ENCODE measurements at places on chromosomes 6 and 20.

- no peak for DNase-seq
These were observed 64.4 kb downstream of the TMEM242 start for GRCh38 chr6:157258878-157259277.

DNA sequence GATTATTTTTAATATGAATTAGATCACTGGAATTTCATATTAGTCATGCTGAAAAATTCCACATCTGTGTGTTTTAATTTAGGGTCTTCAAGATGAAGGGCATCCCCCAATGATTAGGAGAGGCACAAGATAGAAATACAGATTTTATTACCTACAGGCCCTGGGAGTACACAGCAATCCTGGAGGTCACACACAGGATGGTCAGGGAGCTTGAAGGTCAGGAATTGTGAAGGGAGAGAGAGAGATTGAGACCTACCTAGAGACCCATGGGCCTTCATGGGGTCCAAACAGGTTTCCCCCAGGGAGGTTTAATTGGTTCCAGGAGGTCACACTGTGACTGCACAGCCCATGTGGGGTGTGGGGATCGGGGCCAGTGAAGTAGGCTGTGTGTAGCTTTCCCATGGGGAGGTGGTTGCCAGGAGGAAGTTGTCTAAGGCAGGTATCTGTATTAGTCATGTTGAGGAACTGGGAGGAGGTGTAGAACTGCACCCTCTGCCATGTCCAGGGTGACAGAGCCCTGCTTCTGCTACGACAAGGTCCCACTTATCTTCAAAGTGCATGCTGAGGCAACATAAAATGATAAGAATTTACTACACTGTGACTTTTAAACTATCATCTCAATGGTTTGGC lies 18.3 kb downstream of the SNX9 start:
- DNase-seq = no peak

- no peak for DNase-seq
These were observed 131.9 kb upstream of the BACH2 start for GRCh38 chr6:90428514-90428913.

GRCh38 chr6:167275436-167275835 lies 15.7 kb upstream of the UNC93A start:
- DNase-seq = no peak

DNA sequence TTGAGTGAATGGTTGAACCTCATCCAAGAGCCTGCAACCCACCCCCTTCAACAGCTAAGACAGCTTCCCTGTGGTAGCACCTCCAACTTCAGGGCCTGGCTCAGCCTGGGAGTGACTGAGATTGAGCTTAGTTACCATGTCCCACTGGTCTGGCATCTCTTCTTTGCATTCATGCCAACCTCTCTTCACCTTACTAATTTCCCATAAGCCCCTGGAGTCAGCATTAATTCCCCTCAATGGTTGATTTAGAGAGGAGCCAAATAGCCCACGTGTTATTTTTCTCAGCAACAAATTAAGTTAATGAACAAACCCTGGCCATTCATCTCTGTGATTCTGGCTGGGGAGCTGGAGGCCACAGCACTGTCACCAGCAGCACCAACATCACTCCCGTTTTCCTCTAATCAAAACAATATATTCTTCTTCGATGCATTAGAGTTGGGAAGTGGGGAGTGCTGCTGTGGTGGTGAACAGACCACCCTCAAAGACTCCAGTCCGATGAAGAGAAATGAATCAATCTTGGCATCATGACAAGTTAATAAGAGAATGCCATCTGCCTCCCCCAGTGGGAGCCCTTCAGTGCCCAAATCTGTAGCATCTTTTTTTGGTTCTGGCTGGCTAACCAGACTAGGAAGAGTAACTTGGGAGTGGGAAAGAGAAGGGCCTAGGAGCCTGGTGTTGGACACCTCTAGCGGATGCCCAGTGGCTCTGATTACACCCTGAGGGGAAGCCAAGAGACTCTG lies 316.9 kb upstream of the RNF24 start:
- DNase-seq = no peak

DNA sequence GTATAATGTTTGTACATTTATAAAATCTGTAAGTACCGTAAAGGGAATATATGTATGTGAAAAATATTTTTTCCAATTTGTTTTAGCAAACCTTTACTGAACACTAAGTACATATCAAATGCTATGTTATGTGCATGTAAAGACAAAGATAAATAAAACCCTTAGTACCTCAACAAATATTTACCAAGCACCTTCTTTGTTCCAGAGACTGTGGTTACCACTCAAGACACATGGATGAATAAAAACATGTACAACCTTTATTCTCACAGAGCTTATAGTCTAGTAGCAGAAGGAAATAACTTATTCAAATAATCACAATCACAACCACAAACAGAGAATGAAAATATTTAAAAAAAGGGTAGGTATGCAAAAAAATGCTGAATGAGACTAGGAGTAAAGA lies 17.5 kb downstream of the TMX4 start:
- no peak for DNase-seq

DNA sequence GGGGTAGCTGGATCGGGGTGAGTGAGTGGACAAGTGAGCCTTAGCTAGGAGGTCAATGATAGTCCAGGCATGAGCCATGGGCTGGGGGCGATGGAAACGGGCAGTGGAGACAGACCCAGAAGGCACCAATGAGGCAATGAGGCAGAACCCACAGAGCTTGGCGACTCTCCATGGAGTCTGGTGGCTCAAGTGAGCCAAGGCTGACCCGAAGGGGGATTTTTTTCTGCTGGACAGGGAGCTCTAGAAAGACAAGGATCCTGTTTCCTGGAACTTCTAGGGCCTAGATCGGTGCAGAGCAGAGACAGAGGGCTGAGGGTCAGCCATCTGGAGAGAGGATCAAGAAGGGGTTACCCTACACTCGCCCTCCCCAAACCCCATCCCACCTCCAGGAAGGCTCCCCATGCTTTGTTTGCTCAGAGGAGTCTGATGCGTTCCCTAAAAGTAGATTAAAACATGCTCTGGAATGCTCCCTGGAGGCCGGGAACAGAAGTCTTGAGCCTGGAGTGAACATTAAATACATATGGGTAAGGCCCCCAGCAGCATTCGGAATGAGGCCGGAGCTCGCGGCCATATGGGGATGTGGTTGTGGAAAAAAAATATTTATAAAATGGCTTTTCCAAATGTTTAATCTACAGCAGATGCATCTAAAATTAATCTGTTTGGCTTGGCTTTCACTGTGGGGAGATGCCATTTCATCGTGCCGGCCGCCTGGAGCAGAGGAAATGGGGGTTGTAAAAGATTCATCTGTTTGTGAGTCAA lies 237.8 kb upstream of the PMEPA1 start:
- DNase-seq = peak; percentile 86

- DNase-seq = no peak
These were observed 91.7 kb upstream of the MAP3K4 start for GRCh38 chr6:160899671-160900430.

- no peak for DNase-seq
These were observed 24.6 kb downstream of the MLIP start for GRCh38 chr6:54135665-54136369.

GRCh38 chr6:84882768-84883766 lies 118.7 kb upstream of the TBX18 start:
- DNase-seq = no peak

DNA sequence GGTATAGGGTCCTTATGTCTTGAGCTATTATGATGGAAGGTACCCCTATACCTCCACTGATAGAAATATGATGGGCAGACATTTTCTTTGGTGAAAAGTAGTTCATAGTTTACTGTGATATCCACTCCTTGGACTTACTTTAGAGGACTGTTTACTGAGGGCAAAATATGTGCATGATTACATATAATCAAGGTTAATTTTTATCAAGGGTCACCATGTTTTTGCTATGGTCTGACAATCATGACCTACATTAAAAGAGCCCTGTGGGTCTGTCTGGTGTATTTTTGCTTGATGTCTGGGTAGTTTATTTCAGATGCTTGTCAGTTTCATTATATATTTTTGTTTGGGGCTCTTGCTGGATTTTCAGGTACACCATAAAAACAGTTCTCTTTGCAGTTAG lies 40.1 kb downstream of the CDKAL1 start:
- no peak for DNase-seq

DNA sequence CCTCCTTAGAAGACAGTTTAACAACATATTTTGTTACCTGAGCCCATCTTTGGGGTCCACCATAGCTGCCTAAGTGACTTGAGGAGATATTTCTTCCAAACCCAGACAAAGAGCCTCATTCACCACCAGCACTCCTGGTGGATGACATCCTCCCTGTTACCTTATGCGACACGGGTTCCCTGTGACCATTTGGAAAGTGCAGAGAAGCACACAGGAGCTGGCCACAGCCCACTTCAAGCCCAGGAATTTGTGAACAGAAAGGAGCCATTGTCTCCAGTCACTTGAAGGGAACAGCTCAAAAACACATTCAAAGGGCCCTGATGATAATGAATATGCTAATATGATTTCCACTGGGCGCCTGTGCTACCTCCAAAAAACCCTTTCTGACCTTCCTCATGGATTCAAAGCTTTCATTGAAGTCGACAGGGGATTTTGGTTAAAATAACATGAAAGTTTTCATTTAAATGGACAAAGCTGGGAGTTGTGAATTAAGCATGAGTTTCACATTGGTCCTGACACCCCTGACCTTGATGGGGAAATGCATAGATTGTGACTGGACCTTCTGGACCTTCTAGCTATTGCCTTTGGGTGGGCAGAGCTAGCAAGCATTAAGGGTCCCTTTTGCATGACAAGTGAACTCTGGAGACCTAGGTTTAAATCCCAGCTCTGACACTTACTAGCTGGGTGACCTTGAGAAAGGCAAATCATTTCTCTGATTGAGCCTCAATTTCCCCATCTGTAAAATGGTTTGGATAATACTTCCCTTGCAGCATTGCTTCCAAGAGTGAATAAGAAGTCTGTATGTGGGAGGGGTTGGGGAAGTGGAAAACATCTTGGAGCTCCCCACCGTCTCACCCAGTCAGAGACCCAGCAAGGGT lies 83.3 kb upstream of the SIRPA start:
- no peak for DNase-seq

GRCh38 chr6:136468711-136469110 lies 81.5 kb downstream of the MAP7 start:
- no peak for DNase-seq

- DNase-seq = peak; percentile 78
These were observed at the start of gene KCNK5 for GRCh38 chr6:39228992-39229767. TSS of gene KCNK5 (minus strand) at chr6:39229475. CDS start at chr6:39229111, 364 bp downstream.

- DNase-seq = peak; percentile 27
These were observed 712 bp downstream of the DEK start for GRCh38 chr6:18263418-18264218.

- no peak for DNase-seq
These were observed 46.6 kb downstream of the HCRTR2 start for GRCh38 chr6:55220961-55221360.

- DNase-seq = no peak
These were observed 13.6 kb downstream of the GINS1 start for GRCh38 chr20:25421102-25421501.

DNA sequence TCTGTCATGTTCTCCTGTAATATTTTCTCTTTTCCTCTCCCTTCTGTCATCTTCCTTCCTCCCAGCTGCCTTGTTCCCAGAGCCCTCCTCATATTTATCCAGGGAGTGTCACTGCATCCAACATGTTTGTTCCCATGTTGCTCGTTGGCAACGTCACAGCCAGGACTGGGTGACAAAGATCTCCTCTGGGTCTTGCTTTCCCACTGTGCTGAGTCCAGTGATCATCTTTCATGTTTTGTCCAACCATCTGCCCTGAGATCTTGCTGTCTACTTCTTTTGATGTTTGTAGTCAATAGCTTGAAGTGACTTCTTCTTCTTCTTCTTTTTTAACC lies 26.6 kb downstream of the FARS2 start:
- no peak for DNase-seq

GRCh38 chr20:4774207-4774606 lies 52.5 kb downstream of the PRND start:
- DNase-seq = no peak

DNA sequence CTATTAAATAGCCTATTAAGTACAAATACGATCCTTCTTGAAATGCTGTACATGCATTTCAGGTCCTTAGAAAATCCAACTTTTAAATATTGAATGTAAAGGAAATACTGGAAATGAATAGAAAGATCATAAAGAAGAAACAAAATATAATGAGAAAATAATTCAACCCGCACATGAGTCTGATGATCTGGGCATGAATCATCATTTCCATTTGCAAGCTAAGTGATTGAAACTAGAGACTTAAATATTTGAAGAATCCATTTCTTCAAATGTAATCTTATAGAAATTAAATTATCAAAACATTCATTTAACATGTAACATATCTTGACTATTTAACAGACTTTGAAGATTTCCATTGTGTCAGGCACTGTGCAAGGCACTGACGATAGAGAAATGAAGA lies 977.0 kb downstream of the TFAP2A start:
- no peak for DNase-seq

- no peak for DNase-seq
These were observed 2.7 kb downstream of the SERPINB6 start for GRCh38 chr6:2968600-2969135.

GRCh38 chr20:2559279-2559626 lies 22.9 kb downstream of the TMC2 start:
- no peak for DNase-seq

DNA sequence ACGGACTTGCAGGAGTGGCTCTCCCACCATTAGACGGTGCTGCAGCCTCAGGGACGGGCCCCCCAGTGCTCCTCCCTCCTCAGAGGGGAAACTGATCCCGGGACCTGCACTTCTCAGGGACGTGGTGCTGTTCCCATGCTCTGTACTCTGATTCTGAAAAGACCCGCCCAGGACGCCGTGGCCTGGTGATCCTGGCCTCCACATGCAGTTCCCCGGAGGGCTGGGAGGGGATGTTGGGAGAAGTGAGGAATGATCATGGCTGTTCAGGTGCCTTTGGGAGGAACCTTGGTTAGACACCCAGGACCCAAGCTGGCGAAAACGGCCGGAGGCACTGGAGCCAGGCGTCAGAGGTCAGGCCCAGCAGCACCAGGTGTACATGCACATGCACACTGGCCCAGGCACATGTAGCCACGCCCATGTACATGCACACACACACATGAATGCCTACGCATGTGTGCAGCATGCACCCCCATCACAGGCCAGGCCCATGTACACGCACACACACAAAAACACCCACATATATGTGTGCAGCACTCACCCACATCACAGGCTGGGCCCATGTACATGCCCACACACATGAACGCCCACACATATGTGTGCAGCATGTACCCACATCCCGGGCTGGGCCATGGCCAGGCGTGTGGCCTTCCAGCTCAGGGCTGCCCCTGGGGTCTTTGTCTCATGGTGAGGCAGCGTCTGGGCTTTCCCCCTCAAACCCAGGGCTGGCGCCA lies 52.6 kb upstream of the DACT2 start:
- no peak for DNase-seq

DNA sequence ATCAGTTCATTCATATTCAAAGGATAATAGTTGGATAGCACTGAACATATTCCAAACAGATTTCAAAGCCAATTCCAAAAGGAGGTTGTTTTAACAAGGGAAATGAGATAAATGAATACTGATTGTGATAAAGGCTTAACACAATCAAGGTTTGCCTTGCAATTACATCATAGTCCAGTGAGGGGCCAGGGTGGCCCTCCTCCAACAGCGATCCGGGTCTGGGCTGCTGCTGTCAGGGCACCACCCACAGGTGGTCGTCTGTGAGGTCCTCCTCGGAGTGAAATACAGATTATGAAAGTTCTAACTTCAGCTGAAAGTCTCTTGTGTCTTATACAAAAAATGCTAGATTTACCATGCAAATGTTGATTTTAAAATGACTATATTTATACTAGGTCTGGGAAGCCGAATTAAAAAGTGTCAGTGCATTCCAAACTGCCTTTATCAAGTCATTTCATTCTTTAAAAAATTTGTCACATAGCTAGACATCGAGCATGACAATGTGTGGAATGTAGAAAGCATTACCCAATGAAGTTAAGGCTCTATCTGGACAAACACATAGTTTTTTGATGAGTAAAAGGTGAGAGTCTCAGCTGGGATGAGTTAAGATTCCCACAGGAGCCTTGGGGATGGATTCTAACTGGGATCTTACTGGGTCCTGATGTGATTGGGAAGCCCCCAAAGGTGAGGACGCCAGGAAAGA lies 65.9 kb upstream of the SLC22A23 start:
- DNase-seq = no peak

Measured in femur (tissue), 1 donor.